ENCODE measurements at places on chromosomes 2 and 18. TPM values are rescaled to one million over a fixed set of nuclear protein-coding genes. Genes with fewer than 3 reads are reported as not detected.

The DNAH7 gene
- not detected for total RNA-seq

The SPATA3 gene
- not detected for total RNA-seq

GRCh38 chr2:169303579-169304305, 58.6 kb downstream of the LRP2 start:
- DNase-seq = no peak

- DNase-seq = no peak
These were observed 17.5 kb downstream of the SLC4A3 start for GRCh38 chr2:219644801-219645480.

- DNase-seq = no peak
These were observed 16.0 kb downstream of the EVX2 start for GRCh38 chr2:176067589-176068418.
